Activated CD4-positive, alpha-beta T cell treated with anti-CD3 and anti-CD28 coated beads for 48 hours (primary cell): ENCODE measurements at places on chromosomes 7 and 10.

GRCh38 chr10:76902949-76903348 lies 734.7 kb downstream of the KCNMA1 start:
- DNase-seq = peak; percentile 5

DNA sequence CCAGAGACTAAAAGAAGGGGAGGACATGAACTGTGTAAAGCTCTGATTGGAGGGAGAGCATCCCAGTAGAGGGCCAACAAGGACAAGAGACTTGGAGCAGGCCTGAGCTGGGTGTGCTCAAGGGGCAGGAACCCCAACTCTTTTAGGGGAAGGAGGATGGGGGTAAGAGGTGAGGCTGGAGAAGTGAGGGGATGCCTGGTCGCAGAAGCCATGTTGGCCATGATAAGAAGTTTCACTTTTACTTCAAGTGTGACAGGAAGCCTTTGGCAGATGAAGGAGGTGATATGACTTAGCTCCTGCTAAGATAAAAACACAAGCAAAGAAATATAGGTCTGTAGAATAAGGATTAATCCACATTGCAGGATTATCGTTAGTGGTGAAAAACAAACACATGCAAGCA lies 208.3 kb downstream of the JAZF1 start:
- DNase-seq = no peak

GRCh38 chr10:98790817-98791216 lies 344.1 kb upstream of the HPS1 start:
- no peak for DNase-seq

GRCh38 chr7:43674559-43675436 lies 54.5 kb downstream of the COA1 start:
- no peak for DNase-seq

DNA sequence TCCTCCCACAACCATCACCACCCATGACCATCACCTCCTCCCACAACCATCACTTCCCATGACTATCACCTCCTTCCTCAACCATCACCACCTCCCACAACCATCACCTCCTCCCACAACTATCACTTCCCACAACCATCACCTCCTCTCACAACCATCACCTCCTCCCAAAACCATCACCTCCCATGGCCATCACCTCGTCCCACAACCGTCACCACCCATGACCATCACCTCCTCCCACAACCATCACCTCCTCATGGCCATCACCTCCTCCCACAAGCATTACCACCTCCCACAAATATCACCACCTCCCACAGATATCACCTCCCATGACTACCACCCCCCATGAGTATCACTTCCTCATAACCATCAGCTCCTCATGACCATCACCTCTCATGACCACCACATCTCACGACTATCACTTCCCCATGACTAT lies 52.2 kb downstream of the PDGFA start:
- DNase-seq = peak; percentile 1

DNA sequence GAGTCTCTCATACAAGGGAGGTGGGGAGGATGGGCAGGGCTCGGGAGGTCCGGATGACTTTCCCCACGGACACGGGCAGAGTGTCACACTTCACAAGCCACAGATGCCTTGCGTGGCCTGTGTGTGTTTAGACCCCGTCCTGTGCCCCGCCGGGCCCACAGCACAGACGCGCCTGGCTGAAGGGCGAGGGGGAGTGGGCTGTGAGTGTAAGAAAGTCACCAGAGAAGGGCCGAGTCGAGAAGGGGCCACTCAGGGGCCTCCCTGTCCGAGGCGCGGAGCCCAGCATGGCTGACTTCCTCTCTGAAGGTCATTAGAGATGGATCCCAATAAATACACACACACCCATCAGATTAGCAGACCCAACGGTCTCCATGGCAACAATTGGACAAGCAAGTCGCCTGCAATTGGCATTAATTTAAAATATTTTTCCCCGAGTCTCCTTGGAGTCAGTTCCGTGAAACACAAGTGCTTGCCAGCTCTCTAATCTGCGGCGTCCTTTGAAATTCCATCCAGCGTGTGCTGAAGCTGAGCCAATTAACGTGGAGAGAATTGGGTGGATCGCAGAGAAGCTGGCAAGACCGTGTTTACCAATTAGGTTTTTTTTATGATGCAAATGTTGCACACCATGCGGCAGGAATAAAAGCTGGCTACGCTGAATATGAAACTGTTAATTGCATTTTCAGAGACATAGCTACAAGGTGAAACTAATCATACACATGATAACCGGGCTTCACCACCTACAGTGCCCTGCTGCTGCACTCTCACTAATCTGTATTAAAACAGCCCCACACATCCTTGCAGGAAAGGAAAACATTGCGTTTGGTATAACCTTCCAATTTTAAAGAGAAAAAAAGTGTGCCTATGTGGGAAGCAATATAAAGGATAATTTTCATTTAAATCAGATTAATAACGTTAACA lies 571.2 kb downstream of the PTPRN2 start:
- DNase-seq = no peak

DNA sequence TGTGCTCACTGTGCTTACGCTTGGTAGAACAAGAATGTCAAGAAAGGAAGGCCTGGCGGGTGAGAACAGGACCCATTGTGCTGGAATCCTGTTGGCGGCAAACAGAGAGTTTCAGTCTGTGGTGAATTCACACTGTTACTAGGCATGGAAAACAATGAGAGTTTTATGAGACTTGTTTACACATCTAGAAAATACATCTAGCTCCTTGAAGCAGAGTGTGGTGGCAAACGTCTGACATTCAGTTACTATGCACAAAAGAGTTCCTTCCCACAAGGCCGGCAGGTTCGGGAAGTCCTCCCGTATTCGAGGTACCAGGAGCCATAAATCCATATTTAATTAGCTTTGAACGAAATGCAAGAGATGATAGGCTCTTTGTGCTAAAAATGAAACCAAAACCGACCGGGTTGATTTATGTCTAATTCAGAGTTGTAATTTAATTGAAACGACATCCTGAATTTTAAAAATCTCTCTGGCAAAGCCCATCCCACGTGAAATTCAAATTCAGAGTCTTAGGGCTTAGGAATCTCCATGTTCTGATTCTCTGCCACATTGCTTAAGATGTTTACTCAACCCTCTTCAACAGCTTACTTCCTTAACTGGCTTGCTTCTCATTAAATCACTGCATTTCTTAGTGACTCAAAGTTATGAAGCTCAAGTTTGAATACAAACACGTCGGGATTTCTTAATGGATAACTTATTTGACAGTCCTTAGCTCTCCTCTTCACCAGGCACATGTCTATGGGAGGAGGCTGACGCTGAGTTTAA lies 299.9 kb upstream of the PITRM1 start:
- DNase-seq = no peak

- DNase-seq = peak; percentile 43
These were observed 128.5 kb downstream of the WDR11 start for GRCh38 chr10:120979435-120980278.

GRCh38 chr10:80691441-80691840 lies 153.7 kb downstream of the SH2D4B start:
- no peak for DNase-seq

DNA sequence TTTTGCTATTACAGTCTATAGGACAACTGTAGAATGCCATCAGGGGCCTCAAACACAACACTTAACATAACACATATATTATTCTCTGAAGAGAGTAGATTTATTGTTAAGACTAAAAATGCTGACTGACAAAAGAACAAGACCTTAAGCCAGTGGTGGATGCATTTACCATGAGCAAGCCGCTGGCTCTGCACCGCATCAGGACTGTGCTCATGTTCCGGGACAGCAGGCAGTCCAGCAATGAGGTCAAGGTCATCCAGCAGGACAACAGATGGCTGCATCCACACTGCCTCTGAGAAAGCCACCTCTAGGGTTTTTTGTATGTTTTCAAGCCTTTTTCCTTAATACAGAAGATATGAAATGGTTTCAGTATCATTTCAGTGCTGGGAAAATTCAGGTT lies 23.8 kb downstream of the PEX1 start:
- no peak for DNase-seq

- DNase-seq = no peak
These were observed 25.8 kb downstream of the AKR1C8 start for GRCh38 chr10:5159126-5159525.

- no peak for DNase-seq
These were observed 53.3 kb downstream of the ZNF680 start for GRCh38 chr7:64509583-64509982.

DNA sequence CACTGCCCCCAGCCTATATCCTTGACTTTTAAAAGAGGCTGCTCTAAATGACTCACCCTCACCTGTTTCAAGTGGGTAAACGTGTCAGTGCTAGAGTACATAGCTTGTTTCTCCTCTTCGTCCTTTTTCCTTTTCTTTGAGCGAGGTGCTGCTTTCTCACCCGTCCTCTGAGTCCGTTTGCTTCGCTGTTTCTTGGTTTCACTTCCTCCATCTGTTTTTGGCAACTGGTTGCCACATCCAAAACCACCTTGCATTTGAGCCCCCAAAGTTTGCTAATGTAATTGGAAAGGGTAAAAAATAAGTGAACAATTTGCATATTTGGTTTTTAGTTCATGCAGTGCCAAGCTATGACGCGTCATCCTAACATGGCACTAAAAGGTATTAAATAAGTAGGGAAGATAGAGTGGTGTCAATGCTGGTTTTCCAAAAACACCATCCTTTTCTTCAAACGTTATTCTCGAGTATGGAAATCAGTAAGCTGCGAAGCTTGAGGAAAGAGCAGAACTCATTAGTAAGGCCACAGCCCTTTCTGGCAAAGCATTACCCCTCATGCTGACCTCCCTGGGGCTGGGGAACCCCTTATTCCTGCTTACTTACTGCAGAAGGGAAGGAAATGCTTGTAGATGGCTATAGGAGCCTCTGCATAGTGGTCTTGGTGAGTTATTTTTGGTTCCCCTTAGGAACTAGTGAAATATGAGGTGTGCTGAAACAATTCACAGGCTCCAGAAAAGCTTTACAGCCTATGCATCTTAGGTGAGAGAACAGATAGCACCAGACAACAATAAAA lies 133.5 kb downstream of the GALNT11 start:
- no peak for DNase-seq

GRCh38 chr10:97774811-97775294 lies 3.1 kb upstream of the SFRP5 start:
- no peak for DNase-seq

DNA sequence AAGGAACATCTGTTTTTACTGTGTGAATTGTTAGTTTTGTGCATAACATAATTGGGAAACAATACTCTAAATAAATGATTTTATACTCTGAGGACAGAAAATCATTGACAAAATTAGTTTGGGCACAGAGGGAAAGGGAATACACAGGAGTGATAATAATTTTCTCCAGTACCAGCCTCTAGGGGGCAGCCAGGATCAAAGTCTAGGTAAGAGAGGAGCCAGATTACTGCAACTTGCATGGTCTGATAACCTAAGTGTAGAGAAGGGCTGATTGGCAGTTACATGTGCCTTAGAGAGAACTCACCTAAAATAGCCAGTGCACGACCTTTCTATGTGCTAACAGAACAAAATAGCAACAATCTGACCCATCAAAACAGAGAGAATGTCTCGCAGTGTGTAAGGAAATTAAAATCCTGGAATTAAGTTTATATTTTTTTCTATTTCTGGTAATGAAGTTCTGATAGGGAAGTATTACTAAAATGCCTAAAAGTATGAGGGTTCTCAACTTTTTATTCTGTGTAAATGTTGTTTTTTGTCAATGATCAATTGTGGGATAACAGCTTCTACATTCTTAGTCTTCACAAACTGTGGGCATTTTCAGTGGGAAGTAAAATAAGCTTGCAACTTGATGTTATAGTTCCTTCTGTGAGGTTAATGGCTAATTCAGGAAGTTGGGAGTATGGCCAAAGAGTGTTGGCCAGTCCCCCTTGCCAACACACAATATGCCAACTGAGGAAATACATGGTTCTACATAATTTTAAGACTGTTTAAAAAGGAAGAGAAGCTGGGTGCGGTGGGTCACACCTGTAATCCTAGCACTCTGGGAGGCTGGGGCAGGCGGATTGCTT lies 66.4 kb downstream of the EXOC6 start:
- DNase-seq = peak; percentile 67

- DNase-seq = peak; percentile 87
These were observed 21.7 kb downstream of the AMZ1 start for GRCh38 chr7:2709553-2710285.

DNA sequence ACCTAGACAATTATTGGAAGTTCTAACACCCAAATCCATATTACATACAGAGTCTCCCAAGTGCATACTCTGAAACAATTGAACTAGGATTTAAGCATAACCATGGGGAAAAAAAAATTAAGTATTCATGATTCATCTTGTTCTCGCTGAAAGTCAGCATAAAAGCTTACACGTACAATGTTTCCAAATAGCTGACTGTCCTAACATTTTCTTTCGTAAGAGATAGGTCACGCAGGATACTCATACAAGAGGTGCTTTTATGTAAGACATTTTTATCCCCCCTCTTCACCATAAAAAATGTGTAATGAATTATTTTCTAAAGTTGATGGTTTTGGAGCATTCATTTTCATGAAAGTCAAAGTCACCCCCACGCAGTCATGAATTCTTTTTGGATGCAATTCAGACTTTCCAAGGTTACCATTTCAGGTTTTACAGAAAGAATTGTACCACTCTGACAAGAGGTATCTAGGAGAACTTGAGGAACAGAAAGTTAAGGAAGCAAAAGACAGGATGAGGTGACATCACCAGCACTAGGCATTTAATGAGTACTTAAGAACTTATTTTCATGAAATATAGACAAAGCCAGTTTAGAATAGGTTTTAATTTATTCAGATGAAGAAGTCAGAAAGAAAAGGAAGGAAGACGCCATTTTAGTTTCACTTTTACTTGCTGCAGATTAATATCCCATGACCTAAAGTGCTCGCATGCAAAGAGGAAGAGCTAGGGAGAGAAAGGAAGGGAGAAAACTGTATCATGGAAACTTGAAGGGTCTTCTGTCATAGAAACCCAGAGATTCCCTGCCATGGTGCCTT lies 55.8 kb downstream of the TMEM26 start:
- no peak for DNase-seq

- DNase-seq = no peak
These were observed 42.6 kb downstream of the GPR37 start for GRCh38 chr7:124723012-124723411.

DNA sequence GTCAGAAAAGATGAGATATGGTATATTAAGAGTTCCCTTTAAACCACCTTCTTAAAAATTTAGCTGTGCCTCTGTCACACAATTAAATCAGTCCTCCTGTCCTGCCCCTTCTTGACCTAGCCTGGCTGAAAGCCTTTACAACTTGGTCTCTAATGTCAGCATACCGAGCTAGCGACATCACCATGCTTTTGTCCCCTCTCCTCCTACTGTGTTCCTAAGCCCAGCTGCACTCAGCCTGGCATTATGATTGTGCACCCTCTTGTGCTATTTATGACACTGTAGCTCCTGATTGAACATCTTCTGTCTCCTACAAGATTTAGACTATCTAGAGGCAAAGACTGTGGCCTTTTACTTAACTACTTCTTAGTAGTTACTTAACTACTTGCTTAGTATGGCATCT lies 29.2 kb downstream of the TDRD1 start:
- no peak for DNase-seq

- DNase-seq = no peak
These were observed 23.0 kb upstream of the ITPRID1 start for GRCh38 chr7:31490796-31491314.
